ENCODE measurements at places on chromosomes 16 and 17.

DNA sequence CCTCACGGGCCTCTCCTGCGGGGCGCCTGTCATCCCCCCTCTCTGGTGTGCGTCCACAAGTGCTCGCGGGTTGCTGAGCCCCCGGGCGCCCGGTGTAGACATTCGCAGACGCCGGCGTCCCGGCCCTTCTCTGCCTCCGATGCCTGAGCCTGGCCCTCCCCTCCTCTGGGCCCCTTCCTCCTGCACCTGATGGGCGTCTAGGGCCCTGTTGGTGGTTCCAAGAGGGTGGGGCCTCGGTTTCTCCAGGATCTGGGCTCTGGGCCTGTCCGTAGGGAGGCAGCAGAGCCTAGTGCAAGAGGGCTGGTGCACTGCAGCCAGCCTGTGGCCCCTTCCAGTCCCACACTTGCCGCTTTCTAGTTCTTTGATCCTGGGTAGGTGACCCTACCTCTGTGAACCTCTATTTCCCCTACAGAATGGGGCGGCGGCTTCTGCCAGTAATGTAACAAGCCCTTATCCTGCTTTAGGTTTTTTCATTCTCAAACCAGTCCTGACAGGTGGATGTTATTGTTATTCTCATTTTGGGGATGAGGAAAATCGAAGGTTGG, 623 bp downstream of the E4F1 start:
- no peak for DNase-seq

DNA sequence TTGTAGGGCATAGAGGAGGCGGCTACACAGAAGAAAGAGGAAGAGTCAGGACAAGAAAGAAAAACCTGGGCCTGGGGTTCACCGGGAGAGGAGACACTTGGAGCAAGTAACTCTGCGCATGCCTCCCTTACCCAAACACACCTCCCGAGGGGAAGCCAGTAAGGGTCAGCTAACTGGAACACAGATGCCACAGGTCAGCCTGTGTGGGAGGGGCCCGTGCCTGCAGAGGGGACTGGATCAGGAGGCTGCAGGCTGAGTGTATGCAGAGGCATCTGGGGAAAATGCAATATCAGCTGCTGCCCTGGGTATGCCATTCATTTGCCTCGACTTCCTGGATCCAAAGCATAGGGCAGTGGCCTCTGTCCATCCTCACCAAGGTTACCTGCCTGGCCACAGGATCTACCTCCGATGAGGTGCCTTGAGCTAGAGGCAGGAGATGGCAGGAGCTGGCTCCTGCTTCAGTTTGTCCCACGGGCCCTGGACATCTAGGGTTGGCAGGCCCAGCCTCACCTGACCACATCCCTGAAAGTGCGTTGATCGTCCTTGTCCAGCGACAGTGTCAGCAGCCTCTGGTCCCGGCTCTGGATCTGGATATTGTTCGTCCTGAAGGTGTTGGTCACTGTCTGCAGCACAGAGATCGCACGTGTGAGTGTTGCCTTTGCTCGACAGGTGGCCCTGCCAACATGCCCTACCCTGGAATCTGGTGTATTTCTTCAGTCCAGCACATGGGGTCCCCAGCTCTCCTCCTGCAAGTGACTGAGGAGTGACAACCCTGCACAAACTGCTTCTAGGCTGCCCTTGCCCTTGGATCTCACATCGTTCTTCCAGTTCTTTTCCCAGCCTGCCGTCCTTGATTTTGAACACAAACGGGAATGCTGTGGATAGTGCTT, 4.6 kb upstream of the MFSD6L start:
- no peak for DNase-seq

- DNase-seq, result no peak
Measured at GRCh38 chr17:49022391-49022941, 25.3 kb downstream of the IGF2BP1 start.

DNA sequence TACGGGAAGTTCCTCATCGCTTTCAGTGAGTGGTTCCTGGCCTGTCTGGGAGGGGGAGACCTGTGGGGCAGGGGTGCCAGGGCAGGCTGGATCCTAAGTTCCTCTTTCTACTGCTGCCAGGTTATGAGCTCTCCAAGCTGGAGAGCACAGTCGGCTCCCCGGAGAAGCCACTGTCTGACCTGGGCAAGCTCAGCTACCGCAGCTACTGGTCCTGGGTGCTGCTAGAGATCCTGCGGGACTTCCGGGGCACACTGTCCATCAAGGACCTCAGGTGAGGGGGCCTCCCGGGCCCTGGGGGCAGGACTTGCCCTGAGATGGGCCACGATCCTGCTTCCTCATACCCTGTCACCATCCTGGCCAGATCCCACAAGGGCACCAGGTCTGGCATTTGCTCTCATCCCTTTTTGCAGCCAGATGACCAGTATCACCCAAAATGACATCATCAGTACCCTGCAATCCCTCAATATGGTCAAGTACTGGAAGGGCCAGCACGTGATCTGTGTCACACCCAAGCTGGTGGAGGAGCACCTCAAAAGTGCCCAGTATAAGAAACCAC, 5.1 kb downstream of the PRSS8 start:
- no peak for DNase-seq

GRCh38 chr16:79069633-79070032, 530.9 kb downstream of the MAF start:
- DNase-seq, result no peak

GRCh38 chr17:3993493-3994220, 29.4 kb upstream of the ATP2A3 start:
- DNase-seq, result no peak

DNA sequence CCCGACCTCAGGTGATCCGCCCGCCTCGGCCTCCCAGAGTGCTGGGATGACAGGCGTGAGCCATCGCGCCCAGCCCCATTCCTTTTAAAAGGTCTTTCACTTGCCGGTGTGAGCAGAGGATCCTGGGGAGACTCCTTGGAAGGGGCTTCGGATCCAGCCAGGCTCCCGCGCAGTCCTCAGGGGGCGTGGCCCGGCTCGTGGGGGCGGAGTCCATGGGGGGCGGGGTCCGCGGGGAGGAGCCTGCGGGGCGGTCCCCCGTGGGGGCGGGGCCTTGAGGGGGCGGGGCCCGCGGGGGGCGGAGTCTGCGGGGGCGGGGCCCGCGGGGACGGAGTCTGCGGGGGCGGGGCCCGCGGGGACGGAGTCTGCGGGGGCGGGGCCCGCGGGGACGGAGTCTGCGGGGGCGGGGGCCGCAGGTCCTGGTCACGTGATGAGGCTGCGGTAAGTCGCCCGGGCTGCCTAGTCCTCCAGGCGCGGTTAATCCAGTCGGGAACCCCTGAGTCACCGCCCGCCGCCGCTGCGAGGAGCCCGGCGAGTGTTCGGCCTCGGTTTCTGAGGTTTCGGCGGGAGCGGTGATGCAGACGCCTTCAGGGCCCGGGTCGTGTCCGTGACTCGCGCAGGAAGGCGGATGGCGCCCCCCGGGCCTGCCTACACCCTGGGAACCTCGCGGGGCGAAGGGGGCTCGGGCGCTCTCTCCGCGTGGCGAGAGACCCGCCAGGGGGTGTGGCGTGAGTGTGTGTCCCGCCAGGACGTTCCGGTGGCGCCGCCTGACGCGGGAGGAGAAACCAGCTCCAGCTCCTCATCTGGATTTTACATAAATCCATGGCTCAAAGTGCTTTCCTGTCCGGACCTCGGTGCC, 23.6 kb upstream of the ABR start:
- DNase-seq, result peak; percentile 31

GRCh38 chr17:35449371-35449931, 885 bp upstream of the SLFN13 start:
- DNase-seq, result no peak

DNA sequence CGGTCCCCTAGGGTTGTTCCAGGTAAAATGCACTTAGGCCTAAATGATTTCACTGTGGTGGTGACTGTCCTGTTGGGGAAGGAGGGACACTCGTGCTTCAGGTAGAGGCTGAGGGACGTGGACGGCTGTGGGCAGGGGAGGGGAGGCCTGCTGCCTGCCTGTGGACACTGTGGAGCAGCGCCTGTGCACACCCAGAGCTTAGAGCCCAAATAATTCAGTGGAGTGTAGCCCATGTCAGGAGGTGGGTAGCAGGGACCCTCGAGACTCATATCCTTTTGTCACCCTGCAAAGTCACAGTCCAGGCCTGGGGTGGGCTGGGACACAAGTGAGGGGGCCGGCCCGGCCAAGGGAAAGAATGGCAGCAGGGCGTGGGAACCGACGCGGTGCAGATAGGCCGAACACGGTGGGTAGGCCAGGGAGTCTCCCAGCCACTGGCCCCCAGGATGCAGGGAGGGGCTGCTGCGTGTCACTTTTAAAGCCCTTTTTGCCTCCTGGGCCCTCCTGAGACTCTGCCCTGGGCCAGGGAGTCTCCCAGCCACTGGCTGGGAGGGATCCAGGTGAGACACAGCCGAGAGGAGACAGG, 733 bp upstream of the NHERF2 start:
- no peak for DNase-seq

Measured in activated naive CD4-positive, alpha-beta T cell (primary cell).